SK-N-DZ (cell line): ENCODE measurements at places on chromosomes 7 and 10.
A peak's percentile ranks its signal among the peaks of the same experiment; 100 is the strongest.

DNA sequence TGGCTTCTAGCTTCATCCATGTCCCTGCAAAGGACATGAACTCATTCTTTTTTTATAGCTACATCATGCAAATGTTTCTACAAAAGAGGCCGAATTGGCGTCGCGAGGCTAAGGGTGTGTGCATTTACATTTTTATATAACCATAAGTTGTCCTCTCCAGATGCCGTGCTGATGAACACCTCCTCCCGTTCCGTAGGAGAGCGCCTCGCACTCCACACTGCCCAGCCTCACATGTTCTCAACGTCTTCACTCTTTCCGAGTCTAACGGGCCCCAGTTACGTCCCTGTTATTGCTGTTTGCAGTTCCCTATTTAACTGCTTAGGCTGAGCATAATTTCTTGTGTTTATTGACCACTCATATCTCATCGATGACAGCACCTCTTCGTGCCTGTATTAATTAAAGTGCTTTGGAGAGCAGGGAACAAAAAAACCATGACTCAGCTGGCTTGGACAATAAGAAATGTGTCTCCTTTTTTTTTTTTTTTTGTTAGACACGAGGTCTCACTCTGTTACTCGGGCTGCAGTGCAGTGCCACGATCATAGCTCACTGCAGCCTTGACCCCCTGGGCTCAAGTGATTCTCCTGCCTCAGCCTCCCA is 113.5 kb upstream of the SDK1 start:
- DNase-seq: no peak

GRCh38 chr7:94382132-94382531 is 12.6 kb upstream of the COL1A2 start:
- DNase-seq: no peak

DNA sequence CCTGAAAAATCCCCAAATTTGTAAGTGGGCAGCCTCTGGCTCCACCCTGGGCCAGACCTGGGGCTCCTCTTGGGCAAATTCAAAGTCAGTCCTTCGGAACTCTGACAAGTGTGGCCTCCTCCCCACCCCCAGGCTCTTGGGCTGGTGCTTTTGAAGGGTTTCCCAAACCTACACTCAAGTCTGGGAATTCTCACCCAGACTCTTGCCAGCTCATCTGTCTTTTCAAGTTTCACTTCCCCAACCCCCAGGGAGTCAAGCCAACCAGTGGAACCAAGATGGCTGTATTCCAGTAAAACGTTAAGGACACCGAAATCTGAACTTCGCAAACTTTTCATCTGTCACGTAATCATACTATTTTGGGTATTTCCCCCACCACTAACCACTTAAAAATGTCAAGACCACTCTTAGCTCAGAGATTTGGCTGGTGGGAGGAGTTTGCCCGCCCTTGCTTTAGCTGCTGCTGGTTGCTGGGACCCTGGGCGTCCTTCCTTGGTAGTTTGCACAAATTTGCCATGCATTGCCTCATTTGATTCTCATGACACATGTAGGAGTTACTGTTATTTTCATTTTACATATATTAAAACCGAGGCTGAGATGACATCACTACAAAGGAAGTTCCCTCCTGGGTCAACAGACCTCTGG is 1.7 kb upstream of the MYO1G start:
- no peak for DNase-seq

DNA sequence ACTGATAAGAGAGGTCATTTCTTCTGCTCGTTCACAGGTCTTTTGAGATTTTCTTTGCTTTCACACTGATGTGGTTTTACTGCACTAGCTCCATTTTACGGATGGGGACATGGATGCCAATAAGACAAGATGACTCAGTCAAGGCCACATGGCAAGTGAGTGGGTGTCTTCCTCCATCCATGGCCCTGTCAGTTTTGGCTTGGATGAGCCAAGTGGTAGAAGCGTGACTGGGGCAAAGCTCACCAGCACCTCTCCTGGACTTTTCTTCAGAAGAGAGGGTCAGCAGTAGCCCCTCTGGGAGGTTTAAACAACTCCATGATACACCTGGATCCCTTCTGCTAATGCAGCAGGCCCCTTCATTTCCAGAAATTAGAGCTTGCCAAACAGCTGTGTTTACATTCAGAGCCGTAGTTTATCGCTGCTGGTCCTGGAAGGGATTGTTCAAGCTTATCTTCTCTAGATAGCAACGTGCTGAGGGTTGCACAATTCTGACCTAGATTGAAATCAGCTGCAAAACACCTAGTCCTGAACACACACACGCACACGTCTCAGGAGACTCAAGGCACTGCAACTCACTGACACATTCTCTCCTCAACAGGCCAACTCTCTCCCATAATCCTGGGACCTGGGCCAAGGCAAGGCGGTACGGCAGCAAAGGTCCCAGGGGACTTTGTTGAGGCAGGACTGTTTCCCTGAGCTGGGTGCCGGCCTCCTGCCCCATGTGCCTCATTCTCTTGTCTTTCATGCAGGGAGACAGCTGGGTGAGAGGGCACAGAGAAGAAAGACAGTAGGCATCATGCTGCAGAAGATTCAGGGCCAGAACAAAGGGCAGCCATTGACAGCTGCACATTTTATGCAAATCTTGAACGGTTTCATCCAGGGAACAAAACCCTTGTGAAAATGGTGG is 14.2 kb upstream of the PDCD4 start:
- DNase-seq: peak; percentile 67

- DNase-seq: no peak
Measured at GRCh38 chr10:78975926-78976325, 92.8 kb upstream of the ZMIZ1 start.

DNA sequence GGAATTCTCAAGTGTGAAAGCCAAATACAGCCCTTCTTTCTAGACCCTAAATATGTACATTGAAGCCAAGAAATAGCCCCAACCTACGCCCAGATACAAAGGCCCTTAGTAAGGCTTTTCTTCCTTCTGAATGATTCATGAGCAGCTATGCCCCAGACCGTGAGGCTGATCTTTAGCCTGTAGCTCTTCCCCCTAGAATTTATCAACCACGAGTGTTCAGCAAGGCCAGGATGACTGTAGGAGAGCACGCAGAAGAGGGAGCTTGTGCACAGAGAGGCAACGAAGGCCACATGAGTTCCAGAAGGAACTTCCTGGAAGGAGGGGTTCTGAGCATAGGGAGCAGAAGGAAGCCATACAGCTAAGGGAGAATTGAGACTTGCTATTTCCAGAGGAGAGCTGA is 53.0 kb upstream of the HABP2 start:
- DNase-seq: no peak

- peak; percentile 67 for DNase-seq
Measured at GRCh38 chr10:121900443-121901174, 27.2 kb downstream of the ATE1 start.

DNA sequence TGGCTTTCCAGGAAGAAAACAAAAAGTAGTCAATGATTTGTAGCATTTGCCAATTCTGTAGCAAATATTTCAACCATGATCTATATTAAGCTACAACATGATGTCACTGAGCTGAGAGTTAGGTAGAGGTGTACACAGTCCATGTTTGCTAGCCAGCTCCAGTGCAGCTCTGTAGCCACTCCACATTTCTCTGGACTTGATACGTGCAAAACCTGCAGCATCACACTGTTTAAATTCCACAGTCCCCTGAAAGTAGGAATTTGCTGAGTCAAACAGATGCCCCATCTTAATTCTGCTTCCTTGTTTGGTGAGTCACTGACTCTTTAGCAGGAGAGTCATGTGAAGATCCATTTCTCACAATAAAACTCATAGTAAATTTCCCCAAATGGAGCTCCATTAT is 89.8 kb upstream of the LRRTM3 start:
- DNase-seq: no peak

DNA sequence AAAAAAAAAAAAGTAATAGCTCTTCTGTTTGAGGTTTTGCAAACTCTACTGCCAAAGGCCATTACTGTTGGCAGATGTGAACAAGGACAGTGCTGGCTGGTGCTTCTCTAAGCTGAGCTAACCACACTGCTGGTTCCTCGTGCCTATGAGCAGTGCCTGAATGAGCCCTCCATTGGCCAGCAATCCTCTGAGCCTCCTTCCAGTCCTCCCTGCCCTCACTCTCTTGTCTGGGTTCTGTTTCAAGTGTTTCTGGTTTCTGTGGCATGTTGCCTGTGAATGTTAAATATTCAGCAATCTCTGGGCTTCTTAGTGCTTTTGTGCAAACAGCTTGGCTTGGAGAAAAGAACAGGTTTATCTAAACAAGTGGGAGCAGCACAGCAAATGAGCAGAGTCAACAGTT is 161.3 kb upstream of the AUTS2 start:
- DNase-seq: no peak

GRCh38 chr10:130489891-130490290 is 353.7 kb downstream of the GLRX3 start:
- DNase-seq: no peak

GRCh38 chr7:74028321-74028838 is 407 bp downstream of the ELN start:
- no peak for DNase-seq

- no peak for DNase-seq
Measured at GRCh38 chr7:132516042-132516840, 60.0 kb downstream of the PLXNA4 start.

GRCh38 chr10:44966816-44967509 is 7.4 kb downstream of the RASSF4 start:
- DNase-seq: no peak

DNA sequence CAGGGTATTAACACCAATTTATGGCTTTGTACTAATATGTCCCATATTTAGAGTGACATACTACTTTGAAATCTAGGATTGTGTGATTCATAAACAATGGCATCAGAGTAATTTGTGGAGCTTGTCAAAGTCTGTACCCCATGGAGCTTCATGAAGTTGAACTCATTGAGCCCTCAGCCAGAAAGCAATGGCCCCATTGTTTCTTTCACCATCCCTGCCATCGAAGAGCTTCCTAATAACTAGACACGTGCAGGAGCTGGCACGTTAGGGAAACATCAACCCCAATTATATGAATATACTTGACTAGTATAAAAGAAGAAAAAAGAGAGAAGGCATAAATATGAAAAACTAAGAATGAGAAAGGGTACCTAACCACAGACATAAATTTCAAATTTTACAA is 206.6 kb downstream of the CXCL12 start:
- no peak for DNase-seq

DNA sequence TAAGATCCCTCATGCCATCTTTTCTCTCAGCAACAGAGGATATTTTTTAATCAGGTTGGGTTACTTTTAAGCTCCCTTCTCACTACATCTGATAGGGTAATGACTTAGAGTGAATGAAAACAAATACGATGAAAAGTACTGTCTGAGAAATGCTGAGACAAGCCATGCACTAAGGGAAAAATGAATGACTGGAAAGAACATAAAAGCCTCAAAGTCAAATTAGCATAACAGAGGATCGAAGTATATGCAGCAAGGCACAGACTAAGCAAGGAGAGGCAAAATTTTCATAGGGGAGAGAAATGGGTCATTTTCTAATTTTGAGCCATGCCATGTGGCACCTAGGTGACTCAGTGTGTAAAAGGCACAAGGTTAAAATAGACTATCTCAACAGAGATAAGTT is 8.5 kb upstream of the POT1 start:
- no peak for DNase-seq

DNA sequence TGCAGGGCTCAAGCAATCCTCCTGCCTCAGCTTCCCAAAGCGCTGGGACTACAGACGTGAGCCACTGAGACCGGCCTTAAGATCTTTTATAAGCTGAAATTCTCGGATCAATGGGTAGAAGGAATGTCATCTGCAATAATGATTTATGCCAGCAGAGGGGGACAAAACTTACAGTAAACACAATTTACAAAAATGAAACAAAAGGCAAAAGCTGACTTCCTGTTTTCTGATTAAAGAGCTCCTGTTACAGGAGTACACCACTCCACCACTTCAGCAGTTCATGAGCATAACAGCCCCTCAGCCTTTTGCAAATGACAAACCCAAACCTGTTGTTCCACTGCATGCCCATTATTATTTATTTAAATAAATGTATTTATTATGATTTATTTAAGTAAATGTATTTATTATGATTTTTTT is 88.5 kb upstream of the ATP6V0A4 start:
- DNase-seq: peak; percentile 72

GRCh38 chr7:120185940-120186682 is 86.9 kb upstream of the KCND2 start:
- DNase-seq: no peak

- no peak for DNase-seq
Measured at GRCh38 chr10:46068117-46068516, 22.0 kb upstream of the MSMB start.

DNA sequence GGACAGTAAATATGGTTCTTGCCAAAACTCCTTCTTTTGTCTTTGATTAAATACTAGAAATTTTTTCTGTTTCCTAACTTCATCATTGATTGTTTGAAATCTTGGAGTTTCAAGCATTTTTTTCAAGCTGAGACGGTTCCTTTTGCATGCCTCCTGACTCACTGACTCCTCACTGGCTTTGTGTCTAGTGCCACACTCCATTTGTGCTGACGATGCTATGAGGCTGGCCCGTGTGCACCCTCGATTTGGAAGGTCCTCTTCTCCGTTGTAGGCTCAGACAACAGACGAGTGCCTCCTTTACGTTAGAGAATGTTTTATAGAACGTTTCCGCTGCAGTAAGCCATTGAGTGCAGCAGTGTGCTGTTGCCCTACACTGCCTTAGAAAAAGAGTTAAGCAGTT is 10.8 kb upstream of the CSGALNACT2 start:
- no peak for DNase-seq

- no peak for DNase-seq
Measured at GRCh38 chr7:129257168-129257567, 32.3 kb downstream of the AHCYL2 start.

DNA sequence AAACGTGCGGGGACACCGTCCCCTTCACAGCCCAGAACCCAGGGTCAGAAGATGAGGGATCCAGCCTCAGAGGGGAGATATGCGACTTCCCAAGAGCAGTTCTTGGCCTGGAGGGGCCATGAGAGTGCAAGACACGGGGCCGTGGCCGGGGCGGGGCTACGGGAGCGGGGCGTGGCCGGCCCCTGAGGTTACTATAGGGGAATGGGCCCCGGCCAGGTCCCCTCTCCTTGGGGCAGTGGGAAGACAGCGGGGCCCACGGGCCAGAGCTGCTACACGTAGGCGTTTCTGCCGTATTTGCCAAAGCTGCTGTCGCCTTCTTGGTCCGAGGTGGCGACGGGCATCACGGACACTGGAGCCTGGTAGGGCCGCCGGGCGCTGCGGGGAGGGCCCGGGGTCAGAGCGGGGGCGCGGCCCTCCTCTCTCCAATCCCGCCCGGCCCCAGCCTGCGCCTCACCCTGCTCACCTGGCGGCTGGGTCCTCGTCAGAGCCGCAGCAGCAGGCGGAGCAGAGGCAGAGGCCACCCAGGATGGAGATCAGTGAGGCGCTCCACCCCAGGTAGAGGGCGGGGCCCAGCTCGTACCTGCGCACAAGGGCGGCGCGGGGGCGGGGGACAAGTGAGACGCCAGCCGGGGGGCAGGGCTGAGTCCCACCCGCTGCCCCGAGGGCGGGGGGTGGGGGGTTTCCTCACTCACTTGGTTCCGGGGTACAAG is 5.3 kb downstream of the CLDN15 start:
- DNase-seq: no peak

- no peak for DNase-seq
Measured at GRCh38 chr10:76887223-76888010, 750.2 kb downstream of the KCNMA1 start.

DNA sequence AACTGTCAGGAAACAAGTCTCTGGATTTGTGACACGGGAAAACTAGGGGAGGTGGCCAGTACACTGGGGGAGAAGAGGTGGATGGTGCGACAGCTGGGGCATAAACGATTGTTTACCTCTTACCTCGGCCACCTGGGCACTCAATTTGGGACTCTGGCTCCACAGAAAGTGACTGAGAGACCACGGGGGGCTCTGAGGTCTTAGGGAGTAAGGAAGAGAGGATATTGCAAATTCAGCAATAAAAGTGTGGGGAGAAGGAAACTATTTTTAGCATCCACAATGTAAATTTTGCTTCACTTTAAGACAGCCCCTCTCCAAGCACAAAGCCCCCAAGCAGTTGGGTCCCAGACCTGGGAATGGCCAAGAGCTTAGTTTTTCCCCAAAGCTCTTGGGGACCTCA is 440.5 kb downstream of the GRID1 start:
- DNase-seq: no peak
